Stimulated activated CD4-positive, alpha-beta T cell treated with anti-CD3 and anti-CD28 coated beads, Interleukin-1b, Interleukin-23, amount 100 ng/mL, for 1 hour (primary cell): ENCODE measurements at places on chromosomes 3 and 15.

DNA sequence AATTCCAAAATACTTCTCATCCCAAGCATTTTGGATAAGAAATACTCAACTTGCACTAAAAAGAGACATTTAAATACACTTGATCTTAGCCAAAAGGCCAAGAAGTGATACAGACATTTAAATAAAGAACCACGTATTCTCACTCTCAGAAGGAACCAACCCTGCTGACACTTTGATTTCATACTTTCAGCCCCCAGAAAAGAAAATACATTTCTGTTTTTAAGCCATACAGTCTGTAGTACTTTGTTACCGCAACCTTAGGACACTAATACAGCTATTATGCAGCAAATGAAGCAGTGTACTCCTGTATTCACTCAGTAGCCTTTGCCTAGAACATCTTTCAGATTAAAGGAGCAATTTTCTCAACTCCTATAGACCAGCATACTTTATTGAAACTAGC, 86.7 kb downstream of the TBC1D5 start:
- no peak for DNase-seq

- DNase-seq, result no peak
These were observed 1.6 kb upstream of the SUCNR1 start for GRCh38 chr3:151871639-151872468.

DNA sequence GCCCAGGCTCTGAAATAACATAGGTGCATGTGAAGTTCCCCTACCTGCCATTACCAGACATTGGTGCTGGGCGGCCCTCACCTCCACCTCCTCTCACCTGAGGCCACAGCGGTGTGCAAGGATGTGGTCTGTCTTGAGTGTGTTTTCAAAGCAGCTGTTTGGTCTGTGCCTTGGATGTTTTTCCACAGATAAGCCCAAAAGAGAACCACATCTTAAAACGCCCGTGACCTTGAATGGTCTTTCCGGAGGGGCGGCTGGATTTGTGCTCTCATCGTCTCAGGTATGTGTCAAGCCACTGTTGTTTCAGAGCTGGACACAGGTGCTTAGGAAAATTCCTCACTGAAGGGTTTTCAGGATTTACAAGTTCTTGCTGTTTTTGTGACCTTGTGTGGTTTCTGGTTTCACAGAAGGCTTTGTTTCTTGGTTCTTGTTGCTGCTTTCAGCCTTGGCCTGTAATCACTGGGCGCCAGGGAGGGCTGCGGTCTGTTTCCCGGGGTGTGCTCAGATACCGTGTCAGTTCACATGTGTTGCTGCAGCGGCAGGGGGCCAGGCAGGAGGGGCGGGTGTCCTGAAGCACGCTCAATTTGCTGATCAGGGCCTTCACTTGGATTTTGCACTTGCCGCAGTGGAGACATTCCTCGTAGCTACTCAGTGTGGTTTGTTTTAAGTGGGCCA, 128.4 kb downstream of the IGF1R start:
- DNase-seq, result no peak

DNA sequence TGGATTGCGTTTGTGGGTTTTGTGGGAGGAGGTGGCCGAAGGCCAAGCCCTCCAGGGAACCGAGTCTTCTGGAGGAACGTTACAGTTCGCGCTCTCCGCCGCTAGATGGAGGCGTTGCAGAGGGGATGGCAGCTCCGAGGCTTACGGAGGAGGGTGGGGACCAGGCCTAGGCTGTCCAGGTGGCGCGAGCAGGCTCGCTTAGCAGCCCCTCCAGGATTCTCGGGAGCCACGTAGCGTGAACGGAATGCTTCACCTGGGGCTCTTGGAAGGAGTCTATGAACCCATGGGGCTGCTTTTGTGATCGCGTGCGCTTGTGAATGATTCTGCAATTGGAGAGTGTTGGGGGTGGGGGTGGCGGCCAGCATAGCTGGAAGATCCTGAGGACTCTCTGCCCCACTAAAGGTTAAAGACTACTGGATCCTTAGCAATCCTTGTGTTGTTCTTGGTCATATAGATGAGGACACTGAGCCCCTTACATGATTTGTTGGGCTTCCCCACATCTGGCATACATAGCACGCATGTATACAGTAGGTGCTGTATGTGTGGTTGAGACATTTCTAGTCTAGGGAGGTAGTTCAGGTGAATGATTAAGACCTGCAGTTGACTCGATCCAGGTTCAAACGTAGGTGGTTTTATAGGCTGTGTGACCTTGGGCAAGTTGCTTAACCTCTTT, 25.7 kb downstream of the FAM3D start:
- DNase-seq, result no peak

DNA sequence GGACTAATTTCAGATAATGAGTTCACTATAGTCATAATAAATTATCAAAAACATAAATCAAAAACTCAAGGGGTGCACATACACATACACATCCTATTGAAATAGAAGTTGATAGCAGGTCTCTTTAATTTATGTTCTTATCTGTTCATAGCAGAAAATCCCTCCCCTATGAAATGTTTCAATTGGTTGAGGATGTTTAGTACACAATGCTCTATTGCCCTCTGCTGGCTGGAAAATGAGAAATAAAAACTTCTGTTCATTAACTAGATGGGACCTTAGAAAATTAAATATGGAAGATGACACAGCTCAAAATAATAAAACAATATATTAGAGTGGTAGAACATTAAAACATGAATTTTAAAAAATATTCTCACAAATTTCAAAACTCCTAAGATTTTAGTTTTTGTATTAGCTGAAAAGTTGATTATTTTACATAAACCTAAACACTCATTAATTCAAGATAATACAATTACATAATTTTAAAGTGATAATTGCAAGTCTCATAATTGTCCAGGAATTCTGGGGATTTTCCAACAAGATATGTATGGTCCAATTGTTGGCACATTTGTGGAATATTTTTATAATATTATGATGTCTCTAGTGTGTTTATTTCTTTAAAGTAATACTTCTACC, 735.0 kb downstream of the ROBO1 start:
- no peak for DNase-seq

DNA sequence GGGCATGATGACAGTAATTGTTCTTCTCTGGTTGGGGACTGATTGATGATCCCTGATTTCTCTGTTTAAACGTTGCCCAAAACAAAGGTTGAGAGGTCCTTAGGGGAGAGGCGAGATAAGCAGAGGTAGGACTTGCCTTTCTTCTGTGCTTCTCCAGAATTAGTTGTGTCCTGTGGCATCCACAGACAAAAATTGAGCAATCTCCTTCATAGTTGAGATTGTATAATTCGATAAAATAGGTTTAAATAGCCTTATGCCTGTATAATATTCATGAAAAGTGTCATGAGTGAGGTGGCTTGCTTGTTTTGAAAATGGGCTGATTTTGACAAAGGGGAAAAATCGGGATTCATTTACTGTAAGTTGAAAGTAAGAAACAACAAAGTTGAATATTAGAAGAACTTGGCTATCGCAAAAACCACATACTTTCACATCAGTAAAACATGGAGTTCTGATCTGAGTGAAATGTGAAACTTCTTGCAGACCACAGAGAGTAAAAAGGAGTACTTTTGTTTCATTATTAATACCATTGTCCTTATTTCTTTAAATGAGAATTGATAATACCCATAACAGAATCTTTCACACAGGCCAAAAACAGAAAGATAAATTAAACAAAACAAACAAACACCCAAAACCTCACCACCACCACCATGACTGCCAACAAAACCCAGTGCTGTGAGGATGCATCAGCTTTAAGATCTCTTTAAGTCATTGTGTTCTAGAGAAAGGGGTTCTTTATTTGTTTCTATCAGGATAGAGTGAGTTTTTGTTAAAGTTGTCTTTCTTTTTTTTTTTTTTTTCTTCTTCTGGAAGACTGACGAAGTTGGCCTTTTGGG, 155.7 kb downstream of the LPP start:
- DNase-seq, result no peak

- no peak for DNase-seq
These were observed 9.6 kb downstream of the NMD3 start for GRCh38 chr3:161230621-161231171.

DNA sequence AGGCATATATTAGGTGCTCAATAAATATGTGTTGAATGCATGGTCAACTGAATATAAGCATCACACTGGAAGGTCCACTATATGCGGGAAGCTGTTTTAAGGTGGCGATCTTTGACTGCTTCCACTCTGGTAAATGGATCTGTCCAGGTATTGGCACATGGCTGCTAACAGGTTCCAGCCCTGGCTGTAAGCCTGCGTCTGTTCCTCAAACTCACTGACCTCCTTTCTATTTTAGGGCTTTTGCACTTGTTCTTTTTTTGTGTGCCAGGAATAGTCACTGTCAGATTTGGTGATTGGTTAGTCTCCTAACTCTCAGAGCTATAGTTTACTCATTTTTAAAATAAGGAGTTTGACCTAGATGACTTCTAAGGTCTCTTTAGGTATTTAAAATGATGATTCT, 46.2 kb downstream of the ADAMTSL3 start:
- DNase-seq, result no peak

- DNase-seq, result no peak
These were observed 5.8 kb downstream of the TOPBP1 start for GRCh38 chr3:133655731-133656515.

DNA sequence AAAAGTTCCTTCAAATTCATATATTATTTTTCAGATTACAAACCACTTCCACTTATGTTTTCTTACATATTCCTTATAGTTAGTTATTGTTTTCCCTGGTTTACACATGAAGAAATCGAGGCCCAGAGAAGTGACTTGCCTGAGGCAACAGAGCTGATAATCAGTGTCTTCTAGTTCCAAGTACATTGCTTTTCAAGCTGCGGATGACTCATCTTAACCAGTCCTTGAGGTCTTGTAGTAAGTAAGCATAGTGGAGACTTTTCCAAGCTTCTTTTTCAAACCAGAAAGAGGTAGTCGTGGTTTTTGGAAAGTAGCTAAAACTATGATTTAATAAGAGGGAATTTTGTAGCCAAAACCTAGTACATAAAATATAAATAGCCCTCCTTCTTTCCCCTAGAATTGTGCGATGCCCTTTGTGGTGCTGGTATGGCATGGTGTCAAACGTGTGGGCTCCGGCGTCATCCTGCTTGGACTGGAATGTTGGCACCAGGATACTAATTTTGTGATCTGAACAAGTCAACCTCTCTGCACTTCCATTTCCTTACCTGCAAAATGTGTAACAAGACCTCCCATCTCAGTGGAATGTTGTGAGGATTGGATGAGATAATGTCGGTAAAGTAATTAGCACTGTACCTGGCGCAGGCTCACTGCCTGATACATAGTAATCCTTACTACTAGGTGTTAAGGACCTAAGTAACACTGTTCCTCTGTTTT, 19.0 kb upstream of the DLG1 start:
- DNase-seq, result no peak

GRCh38 chr3:119630128-119630879, 30.1 kb downstream of the POPDC2 start:
- no peak for DNase-seq

DNA sequence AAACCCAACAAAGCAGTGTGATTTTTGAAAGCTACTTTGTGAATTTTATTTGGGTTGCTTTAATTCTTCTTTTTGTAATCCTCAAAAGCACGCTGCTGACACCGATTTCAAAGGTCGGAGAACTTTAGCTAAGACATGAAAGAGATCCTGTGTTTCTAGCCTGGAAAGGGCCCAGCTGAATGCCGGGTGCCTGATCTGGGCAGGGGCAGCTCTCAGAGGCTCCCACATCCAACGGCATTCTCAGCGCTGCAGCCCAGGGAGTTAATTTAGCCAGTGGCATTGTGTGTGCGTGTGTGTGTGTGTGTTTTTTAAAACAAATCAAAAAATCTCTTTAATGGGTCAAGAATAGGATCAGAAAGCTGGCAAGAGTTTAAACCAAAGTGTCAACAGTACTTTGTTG, 6.6 kb downstream of the RBP1 start:
- DNase-seq, result no peak

- no peak for DNase-seq
These were observed 719.4 kb upstream of the CFAP20DC start for GRCh38 chr3:59769127-59769750.

DNA sequence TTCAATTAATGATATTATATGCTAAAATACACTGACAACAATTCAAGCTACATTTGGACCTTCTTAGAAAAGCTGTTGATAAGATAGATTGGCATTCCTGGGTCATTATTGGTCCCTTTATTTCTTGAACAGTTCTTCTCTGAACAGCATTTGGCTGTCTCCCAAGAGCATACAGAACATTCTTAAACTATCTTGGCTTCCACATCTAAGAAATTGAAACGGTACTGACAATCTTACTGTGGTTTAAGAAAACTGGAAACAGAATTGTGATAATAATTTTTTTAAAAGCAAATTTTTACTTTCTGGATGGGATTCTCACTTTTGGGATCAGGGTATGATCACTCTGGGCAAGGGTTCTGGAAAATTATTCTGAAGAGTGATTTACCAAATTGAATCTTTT, 161.7 kb upstream of the ZNF385D start:
- DNase-seq, result no peak

DNA sequence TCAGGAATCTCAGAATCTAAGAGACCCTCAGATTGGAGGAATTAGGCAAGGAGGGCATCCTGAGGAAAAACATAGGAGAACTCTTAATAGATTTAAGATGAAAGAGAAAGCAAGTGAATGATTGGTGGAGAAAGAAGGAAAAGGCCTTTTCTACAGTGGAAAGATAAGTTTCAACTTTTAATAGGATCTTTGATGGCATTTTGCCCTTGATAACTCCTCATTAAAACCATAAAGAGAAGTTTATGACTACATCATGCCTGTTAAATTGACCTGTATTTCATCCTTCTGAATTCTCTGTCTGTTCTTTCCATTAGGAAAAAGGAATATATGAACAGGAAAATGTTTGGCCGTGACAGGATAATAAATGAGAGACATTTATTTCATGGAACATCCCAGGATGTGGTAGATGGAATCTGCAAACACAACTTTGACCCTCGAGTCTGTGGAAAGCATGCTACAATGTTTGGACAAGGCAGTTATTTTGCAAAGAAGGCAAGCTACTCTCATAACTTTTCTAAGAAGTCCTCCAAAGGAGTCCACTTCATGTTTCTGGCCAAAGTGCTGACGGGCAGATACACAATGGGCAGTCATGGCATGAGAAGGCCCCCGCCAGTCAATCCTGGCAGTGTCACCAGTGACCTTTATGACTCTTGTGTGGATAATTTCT, 30.1 kb downstream of the TIPARP start:
- DNase-seq, result no peak

- DNase-seq, result no peak
These were observed 5.8 kb downstream of the CPOX start for GRCh38 chr3:98587654-98588053.

- no peak for DNase-seq
These were observed 38.1 kb downstream of the TRAK1 start for GRCh38 chr3:42129014-42129953.

DNA sequence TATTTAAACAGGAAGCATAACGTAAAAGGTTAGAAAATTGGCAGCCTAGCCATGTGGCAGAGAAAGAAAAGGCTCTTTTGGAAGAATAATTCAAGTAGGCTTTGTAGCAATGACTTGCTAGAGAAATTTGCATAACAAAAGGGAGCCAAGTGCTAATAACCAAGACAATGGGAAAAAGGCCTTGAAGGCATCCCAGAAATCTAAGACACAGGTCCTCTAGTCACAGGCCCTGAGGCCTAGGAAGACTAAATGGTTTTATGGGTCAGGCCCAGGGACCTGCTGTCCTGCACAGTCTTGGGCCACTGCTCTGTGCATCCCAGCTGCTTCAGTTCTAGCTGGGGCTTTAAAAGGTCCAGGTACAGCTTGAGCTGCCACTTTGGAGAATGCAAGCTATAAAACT, 78.5 kb downstream of the FGF7 start:
- DNase-seq, result no peak
